ENCODE measurements at places on chromosomes 13 and 19.
A peak's percentile ranks its signal among the peaks of the same experiment; 100 is the strongest.

DNA sequence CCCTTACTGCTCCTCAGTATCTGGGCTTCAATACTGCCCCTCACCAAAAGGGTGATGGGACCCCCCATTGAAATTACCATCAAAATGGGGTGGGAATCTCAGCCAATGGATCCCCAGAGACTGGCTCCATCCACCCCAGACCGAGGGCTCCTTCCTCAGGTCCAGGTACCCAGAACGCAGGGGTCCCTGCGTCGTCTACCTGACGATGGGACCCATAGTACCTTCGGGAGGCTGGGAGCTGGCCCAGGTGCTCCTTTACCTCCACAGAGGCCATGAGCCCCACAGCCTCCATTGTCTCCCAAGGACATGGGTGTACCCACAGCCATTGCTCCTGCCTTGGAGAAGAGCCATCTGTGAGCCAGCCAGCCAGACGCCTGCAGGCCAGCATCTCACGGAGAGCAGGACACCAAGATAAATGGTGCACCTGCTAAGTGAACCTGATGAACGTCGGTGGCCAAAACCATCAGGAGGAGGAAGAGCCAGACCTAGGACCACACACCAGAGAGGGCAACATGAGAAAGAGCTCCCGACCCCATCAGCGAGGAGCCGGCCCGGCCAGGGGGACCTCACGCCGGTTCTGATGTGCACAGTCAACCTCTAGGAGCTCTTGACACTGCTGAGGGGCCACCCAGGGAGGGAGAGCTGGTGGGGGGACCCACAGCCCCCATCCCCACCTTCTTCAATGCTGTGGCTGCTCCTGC, 156.8 kb upstream of the SOX1 start:
- no peak overlapping the region for H3K27ac ChIP-seq
- H3K4me1 ChIP-seq, result peaks cover 15% of the 10 kb centered on the region
- no peak overlapping the region for H3K4me3 ChIP-seq
- H3K36me3 ChIP-seq, result no peaks in the 10 kb centered on the region
- H3K27me3 ChIP-seq, result no peaks in the 10 kb centered on the region
- DNase-seq, result no peak

- peak overlapping the region; percentile 37 for H3K27ac ChIP-seq
- peaks cover 32% of the 10 kb centered on the region for H3K36me3 ChIP-seq
- DNase-seq, result no peak
- peaks cover 40% of the 10 kb centered on the region for H3K4me1 ChIP-seq
- H3K4me3 ChIP-seq, result no peak overlapping the region
Observed at GRCh38 chr13:23411220-23411619, 22.3 kb downstream of the SACS start.

- no peaks in the 10 kb centered on the region for H3K27me3 ChIP-seq
- H3K4me1 ChIP-seq, result peaks cover 12% of the 10 kb centered on the region
- DNase-seq, result no peak
- H3K36me3 ChIP-seq, result no peaks in the 10 kb centered on the region
Observed at GRCh38 chr13:76380446-76381065, 505.6 kb downstream of the KCTD12 start.

DNA sequence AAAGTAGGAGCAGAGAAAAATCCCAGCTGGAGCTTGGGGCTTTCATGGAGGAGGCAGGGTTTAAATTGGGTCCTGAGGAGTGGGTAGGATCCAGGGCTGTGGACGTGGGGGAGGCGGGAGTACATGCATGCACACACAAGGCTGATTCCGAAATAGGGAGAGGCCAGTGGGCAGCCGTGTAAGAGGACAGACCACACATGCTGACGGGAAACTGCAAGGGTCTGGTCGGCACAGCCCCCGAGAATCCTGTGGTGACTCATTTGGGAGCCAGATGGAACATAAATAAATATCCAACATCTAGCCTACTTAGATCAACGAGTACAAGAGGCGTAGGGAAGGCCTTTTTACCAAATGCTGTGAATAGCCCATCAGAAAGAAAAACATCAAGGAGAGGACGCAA, 216.3 kb upstream of the ZNF507 start:
- no peak for DNase-seq
- no peaks in the 10 kb centered on the region for H3K27me3 ChIP-seq
- H3K4me3 ChIP-seq, result no peak overlapping the region
- no peak overlapping the region for H3K27ac ChIP-seq
- H3K36me3 ChIP-seq, result no peaks in the 10 kb centered on the region
- no peaks in the 10 kb centered on the region for H3K4me1 ChIP-seq

DNA sequence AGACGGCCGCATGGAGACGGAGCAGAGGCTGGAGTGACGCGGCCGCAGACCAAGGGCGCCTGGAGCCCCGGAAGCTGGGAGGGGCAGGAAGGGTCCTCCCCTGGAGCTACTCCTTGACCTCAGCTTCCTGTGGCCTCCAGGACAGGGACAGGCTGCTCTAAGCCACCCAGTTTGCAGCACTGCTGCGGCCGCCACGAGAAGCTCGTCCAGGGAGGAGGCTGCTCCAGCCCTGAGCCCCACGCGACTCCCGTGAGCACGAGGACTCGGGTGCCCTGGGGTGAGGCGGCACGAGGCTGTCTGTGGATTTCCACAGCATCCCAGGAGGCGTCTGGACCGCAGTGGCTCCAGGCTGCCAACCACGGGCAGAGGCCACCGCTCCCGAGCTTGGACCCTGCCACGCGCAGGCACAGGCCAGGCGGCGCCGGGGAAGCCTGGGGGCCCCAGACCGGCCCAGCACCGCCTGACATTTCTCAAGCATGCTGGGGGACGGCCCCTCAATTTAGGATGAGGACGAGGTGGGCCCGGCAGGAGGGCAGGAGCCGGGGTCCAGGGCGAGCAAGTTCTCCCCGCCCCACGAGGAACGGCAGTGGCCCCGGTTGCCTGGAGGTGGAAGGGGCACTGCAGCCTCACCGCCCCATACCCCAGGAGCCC, 10.7 kb downstream of the SBNO2 start:
- peak overlapping the region; percentile 50 for H3K27ac ChIP-seq
- H3K4me3 ChIP-seq, result peak overlapping the region; percentile 22
- no peaks in the 10 kb centered on the region for H3K27me3 ChIP-seq

- no peaks in the 10 kb centered on the region for H3K27me3 ChIP-seq
- peaks cover 4% of the 10 kb centered on the region for H3K4me1 ChIP-seq
- H3K27ac ChIP-seq, result no peak overlapping the region
- no peak for DNase-seq
Observed at GRCh38 chr13:30762643-30763042, 27.3 kb downstream of the ALOX5AP start.

DNA sequence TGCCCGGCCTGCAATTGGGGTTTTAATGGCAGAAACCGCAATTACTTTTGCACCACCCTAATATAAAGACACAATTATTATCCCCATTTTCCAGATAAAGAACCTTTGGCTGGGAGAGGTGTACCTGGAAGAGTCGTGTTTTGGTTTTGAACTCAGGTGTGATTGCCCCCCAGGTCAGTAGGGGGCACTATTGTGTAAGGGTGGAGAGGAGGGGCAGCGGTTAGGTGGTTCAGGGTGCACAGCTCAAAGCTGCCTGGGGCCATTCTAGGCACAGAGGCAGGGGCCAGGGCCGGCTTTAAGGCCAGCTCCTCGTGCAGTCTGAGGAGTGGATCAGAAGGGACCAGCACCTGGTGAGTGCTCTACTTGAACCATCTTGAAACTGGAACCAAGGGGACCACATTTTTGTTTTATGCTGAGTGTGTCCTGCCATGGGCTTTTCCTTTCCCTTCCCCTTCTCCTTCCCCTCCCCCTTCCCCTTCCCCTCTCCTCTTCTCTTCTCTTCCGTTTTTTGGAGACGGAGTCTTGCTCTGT, 5.8 kb upstream of the FCGRT start:
- peaks cover 3% of the 10 kb centered on the region for H3K27me3 ChIP-seq
- H3K4me3 ChIP-seq, result peak overlapping the region; percentile 50
- peaks cover 14% of the 10 kb centered on the region for H3K4me1 ChIP-seq
- no peaks in the 10 kb centered on the region for H3K36me3 ChIP-seq

DNA sequence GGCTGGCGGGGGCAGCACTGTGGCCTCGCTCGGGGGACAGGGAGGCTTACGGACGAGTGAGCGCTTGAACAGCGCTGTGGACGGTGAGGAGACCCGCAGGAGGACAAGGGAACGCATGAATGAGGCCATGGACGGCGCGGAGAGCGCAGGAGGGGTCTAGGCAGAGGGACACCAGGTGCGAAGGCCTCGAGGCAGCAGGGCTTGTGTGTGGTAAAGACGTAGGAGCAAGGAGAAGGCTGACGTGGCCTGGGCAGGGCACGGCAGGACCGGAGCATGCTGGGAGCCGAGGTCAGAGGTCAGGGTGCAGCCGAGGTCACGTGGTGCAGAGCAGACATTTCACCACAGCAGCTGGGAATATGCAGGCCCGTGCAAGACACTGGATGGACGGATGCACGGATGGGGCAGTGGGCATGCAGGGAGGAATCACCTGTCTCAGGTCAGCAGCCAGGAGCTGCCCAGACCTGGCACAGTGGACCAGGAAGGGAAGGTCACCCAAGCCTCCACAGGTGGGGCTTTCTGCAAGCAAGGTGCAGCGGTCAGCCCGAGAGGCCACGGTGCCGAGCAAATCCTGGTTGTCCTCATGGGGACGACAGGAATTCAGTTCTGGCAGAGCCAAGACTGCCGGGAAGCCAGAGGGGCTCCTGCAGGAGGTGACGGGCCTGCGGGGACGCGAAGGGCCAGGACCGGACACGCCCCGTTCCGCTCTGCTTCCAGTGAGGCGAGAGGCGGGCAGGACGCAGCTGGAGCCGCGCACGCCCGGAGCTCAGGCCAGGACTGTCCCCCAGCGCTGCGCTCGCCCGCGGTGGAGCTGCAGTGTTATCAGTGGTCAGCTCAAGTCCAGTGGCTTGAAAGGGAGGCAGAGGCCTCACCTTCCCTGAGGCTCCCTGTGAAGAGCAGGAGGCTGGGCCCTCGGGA, 72.2 kb downstream of the RASA3 start:
- H3K4me3 ChIP-seq, result peak overlapping the region; percentile 41
- peaks cover 4% of the 10 kb centered on the region for H3K27me3 ChIP-seq
- peaks cover 69% of the 10 kb centered on the region for H3K4me1 ChIP-seq

GRCh38 chr19:1513499-1514294, 878 bp upstream of the ADAMTSL5 start:
- H3K27me3 ChIP-seq, result peaks cover 74% of the 10 kb centered on the region
- peaks cover 5% of the 10 kb centered on the region for H3K4me1 ChIP-seq
- no peak overlapping the region for H3K27ac ChIP-seq
- no peaks in the 10 kb centered on the region for H3K36me3 ChIP-seq
- H3K4me3 ChIP-seq, result no peak overlapping the region

DNA sequence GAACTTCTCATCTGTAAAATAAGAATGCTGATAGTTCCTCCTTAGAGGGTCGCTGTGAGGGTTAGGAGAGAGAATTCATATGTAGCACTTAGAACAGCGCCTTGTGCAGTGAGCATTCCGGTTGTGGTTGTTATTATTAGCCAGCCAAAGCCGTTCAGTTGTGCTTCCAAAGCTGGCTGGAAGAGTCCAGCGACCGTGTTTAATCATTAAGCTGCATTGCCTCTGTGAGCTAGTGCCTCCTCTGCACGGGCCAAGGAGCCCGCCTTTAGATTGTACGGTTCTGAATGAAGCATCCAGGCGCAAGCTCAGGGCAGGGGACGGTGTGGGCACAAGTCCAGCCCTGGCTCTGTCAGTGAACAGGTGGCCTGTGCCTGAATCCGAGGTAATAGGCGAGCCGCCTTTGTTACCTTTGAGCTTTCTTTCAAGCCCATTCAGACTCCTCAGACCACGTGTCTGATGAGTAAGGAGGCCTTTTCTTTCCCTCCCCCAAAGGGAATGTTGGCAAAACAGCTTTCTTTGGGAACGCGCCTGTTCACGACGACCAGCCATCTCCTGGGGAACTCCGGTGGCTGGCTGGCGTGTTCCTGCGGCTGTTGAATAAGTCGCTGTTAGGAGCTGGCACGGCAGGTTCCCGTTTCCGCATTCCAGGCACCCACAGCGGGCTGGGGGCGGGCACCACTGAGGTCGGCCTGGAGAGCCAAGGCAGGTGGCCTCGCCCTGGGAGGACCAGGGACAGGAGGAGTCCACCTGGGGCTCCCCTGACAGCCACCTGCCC, 25.1 kb downstream of the SIPA1L3 start:
- peak overlapping the region; percentile 31 for H3K4me3 ChIP-seq
- peak overlapping the region; percentile 19 for H3K27ac ChIP-seq
- peak; percentile 14 for DNase-seq
- H3K4me1 ChIP-seq, result peaks cover 46% of the 10 kb centered on the region

DNA sequence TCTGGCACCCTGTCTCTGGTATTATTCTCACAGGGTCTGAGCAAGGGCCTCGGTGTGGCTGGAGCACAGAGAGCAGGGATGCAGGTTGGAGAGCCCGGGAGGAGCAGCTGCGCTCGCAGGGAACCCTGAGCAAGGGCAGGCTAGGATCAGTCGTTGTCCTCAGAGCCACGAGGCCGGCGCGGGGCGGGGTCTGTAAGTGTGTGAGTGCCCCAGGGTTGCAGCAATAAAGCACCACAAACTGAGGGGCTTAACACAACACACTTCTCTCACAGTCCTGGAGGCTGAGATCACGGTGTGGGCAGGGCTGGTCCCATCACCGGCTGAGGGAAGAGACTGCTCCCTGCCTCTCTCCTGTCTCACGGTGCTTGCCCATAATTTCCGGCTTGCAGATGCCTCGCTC, 38.5 kb upstream of the GGACT start:
- H3K27ac ChIP-seq, result no peak overlapping the region
- H3K36me3 ChIP-seq, result peaks cover 50% of the 10 kb centered on the region
- no peak overlapping the region for H3K4me3 ChIP-seq
- peaks cover 37% of the 10 kb centered on the region for H3K4me1 ChIP-seq
- H3K27me3 ChIP-seq, result no peaks in the 10 kb centered on the region

DNA sequence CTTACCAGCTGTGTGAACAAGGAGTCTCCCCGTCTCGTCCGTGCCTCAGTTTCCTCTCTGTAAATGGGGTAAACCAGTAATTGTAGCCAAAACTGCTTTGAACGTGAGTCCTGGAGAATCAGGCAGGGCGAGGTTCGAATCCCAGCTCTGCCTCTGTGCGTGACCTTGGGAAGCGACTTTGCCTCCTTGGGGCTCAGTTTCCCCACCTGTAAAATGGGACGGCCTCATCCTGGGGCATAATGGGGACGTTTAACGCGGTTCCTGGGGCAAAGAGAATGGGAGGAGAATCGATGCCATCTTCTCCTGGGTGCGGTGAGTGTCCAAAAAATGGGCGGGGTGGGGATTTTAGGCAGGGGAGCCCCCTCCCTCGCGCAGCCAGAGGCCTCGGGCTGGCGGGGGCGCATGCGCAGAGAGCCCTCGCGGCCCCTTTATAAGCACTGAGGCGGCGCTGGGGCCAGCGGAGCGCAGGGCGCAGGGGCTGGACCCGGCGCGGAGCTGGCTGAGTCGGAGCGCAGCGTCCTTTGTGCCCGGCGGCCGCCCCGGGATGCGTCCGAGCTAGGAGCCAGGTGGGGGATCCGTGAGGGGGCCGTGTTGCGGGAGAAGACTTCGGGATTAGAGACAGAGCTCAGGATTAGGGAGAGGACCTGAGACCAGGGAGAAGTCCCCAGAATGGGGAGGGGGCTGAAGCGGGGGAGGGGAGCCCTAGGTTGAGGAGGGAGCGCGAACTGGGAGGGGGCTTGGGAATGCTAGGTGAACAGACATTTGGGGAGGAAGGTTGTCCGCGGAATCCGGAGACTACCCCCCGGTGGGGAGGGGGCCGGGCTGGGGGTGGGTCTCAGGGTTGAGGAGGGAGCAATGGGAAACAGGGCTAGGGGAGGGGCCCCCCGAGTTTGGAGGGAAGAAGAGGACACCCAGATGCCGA, at the start of gene NCAN:
TSS of gene NCAN (plus strand) at position 460 of the 922 bp plus-strand sequence. CDS start 4,996 bp downstream, outside the sequence.
- H3K27ac ChIP-seq, result no peak within 1 kb of the TSS
- peak; percentile 46 for DNase-seq
- H3K36me3 ChIP-seq, result no peaks in the 10 kb centered on the region
- H3K4me1 ChIP-seq, result peaks cover 20% of the 10 kb centered on the region
- peaks cover 79% of the 10 kb centered on the region for H3K27me3 ChIP-seq
- no peak within 1 kb of the TSS for H3K4me3 ChIP-seq
